ENCODE measurements at places on chromosomes 1 and 21.
A peak's percentile ranks its signal among the peaks of the same experiment; 100 is the strongest.

DNA sequence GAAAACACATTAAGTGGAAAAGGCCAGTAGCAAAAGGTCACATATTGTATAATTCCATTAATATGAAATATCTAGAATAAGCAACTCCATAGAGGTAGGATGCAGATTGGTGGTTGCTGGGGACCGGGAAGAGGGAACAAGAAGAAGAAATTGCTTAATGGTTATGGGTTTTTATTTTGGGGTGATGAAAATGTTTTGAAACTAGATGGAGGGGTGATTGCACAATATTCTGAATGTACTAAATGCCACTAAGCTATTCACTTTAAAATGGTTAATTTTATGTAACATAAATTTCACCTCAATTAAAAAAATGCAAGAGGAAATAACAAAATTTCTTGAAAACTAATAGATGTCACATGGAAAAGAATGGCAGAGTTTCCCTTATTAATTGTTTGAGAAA lies 6.7 kb downstream of the KIAA0040 start:
- no peak for DNase-seq

DNA sequence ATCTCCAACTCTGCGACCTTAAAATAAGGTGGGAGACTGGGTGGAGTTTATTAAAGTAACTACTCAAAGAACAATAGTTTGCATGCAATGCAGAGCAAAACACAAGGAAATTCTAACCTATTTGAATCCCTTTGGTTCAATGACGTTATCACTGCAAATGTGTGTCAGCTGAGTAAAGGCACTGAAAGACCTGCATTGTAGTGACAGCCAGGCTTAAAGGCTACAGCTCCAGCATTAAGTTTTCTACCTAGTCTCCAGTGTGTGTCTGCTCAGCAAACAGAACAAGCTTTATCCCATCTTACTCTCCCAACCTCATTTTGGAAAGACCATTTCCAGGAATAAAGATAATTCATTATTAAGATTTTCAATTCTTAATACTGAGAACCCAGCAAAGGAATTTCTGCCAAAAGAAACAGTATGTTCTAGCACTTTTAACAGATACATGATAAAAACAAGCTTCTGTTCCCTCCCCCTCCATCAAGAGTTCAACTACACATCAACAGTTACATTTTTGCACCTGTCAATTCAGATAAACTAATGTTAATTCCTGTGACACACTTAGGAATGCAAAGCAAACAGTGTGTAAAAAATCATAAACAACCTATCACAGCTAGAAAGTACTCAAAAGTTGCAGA lies 14.2 kb downstream of the PTP4A2 start:
- no peak for DNase-seq

GRCh38 chr1:92480813-92481598 lies 5.7 kb downstream of the GFI1 start:
- no peak for DNase-seq

- peak; percentile 61 for DNase-seq
Measured at GRCh38 chr1:53860967-53861411, 22.9 kb upstream of the NDC1 start.

GRCh38 chr1:66556161-66556611 lies 22.2 kb downstream of the SGIP1 start:
- no peak for DNase-seq

DNA sequence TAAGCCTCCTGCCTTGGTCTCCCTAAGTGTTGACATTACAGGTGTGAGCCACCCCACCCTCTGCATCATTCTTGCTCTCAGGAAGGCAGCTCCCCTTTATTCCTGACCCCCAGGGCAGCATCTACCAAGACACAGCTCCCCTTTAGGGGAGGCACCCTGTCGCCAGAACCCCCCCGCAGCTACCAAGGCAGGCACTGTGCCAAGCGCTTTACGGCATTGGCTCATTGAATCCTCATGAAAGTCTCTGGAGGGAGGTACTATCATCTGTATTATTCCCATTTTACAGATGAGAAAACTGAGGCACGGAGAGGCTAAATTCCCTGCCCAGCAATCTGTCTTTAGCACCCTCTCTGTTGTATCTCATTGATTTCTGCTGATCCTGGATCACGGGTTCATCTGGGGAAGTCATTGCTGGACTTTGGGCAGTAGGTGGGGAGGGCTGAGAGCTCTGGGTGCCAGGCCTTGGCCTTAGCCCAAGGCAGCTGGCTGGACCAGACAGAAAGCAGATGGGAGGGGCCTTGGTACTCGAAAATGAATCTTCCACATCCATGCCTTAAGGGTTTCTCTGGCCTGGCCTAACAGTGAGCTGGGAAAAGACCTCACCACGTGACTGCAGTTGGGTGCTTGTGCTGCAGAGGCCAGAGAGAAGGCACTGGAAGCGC lies 5.9 kb downstream of the PLOD1 start:
- DNase-seq: no peak

GRCh38 chr21:15730484-15731242 lies 881 bp downstream of the USP25 start:
- no peak for DNase-seq

- no peak for DNase-seq
Measured at GRCh38 chr1:74199504-74199903, 1.5 kb downstream of the FPGT start.

DNA sequence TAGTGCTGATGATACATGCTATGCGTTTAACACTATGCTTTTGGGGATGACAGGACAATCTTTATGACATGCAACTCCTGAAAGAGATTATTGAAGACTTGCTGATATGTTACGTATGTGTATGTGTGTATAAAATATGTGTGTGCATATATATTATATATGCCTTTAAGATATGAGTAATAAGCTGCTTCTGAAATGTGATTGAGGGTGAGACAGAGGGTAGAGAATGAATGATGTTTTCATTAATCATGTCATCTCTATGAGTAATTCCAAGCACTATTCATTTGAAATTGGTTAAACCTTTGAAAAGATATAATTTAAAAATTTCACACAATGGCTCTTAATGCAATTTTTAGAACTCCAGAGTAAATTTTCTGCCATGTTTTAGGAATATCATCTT lies 5.8 kb downstream of the BCL9 start:
- DNase-seq: no peak

- no peak for DNase-seq
Measured at GRCh38 chr1:36599828-36600227, 117.1 kb upstream of the CSF3R start.

DNA sequence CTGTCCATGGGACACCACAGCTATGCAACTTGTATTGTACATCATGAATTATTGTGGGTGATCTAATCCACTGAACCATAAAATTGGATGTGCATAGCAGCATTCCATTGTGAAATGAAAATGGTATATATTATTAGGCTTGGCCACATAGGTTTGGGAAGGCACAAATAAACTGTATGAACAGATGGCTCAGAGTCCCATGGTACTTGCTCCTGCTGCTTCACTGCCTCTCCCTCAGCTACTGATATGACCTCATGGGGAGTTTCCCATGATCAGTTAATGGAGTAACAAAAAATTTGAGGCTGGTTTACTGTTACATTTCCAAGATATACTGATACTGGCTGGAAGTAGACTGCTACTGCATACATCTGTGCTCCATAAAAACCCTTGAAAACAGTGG lies 152.7 kb upstream of the NEGR1 start:
- DNase-seq: no peak

GRCh38 chr1:53732912-53733317 lies 6.0 kb downstream of the GLIS1 start:
- no peak for DNase-seq

DNA sequence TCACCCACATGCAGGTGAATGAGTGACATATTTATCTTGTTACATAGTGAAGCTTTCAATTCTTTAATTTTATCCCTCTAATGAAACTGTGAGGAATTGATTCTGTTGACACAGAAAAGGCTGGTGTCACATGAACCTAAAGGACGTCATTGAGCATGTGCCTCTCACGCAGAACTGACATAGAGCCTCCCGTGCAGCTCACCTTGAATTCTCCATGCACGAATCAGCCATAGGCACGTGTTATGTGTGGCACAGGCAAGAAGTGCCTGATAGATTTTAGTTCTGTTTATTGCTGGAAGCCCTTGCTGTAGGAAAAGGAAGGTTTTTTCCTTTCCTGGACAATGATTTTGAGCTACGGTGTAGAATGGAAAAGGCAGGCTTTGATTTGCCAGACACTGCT lies 11.3 kb downstream of the ADARB1 start:
- DNase-seq: no peak

- no peak for DNase-seq
Measured at GRCh38 chr1:180040034-180040433, 85.4 kb downstream of the CEP350 start.

DNA sequence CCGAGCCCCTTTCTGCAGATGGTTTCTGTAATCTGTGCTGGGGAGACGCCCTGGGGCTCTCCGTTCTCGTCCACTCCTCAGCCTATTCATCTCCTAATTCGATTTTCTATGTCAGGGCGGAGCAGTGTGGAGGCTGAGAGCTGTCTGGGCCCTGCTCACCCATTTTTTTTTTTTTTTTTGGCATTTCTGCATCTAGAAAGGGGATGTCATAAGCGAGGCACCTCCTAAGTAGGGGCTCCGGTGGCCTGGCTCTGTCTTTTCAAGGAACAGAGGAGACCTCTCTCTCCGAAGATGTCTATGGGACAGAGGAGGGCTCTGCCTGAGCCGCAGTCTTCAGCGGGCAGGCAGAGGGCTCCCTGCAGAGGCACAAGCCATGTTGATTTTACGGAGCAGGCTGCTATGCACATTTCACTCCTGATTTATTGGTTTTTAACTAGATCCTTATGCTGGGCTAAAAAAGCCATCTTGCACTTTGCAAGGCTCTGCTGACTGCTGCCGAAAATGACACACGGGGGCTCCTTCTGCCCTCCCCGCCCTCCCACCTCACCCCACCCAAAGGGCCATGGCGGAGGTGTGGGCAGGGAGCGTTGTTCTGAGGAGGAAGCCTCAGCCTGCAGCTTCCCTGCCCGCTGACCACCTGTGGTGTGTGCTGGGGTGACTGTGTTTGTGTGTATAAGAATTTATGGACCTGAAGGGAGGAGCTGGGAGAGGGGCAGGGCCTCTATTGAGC lies 71.0 kb downstream of the FOXD2 start:
- DNase-seq: no peak

- DNase-seq: no peak
Measured at GRCh38 chr1:156667968-156668709, 9.1 kb downstream of the NES start.

DNA sequence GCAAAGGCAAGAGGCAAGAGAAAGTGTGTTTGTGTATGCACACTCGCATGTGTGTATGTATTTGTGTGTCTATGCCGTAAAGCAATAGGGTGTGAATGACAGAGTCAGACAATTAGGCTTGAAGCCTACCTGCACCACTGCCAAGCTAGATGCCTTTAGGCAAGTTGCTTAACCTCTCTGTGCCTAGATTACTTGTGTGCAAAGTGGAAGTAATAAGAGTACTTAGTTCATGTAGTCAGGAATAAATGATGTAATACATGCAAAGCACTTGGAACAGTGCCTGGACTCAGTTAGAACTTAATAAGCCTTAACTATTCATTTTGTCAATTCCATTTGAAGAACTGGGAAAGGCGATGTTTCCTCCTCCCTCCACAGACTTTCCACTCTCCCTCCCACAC lies 31.7 kb downstream of the LAMB3 start:
- DNase-seq: no peak

GRCh38 chr1:166089804-166090203 lies 77.0 kb downstream of the FAM78B start:
- DNase-seq: no peak

GRCh38 chr1:147201276-147201675 lies 23.9 kb downstream of the FMO5 start:
- DNase-seq: no peak

DNA sequence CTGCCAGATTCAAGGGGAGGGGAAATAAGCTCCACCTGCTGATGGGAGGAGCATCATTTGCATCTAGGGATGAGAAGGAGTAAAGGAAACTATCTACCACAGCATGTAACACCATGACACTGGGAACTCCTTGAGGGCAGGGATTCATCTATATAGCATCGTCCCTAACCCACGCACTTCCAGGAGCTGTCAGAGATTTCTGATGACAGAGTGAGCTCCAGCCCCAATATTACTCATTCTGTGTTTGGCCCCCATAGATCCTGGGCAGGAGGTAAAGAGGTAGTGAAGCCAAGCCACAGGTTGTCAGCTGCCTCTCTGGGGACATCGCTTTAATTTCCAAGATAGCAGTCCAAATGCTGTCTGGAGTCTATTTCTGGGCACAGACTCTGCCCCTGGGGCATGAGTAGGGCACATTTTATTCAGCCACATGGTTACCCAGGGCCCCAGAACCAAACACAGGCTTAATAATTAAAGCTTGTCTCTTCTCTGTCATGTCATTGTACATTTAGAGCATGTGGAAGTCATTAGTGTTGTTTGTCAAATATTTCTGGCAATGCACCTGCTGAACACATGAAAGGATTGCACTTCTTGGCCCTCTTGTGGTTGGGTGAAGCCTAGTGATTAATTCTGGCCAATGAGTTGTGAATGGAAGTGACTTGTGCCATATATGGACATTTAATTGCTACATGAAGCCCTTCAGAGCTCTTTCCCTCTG lies 105.9 kb upstream of the POU3F1 start:
- no peak for DNase-seq

DNA sequence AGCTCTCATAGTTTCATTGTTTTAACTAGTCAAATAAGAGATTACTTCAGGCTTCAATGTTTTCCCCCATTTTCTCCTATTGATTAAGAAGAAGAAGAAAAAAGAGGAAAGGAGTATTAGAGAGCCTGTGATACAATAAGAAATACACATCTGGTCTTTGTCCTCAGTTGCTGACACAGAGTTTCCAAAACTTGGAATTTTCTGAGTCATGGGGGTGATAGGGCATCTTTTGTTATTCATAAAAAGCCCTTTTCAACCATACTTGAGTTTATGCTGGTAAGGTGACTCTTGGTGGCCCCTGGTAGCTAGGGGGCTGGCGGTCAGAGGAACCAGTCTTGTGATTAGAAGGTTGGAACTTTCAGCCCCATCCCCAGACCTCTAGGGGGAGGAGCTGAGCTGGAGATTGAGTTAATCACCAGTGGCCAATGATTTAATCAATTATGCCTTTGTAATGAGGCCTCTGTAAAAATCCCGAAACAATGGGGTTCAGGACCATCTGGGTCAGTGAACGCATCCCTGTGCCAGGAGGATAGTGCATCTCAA lies 28.9 kb upstream of the KLF18 start:
- no peak for DNase-seq

DNA sequence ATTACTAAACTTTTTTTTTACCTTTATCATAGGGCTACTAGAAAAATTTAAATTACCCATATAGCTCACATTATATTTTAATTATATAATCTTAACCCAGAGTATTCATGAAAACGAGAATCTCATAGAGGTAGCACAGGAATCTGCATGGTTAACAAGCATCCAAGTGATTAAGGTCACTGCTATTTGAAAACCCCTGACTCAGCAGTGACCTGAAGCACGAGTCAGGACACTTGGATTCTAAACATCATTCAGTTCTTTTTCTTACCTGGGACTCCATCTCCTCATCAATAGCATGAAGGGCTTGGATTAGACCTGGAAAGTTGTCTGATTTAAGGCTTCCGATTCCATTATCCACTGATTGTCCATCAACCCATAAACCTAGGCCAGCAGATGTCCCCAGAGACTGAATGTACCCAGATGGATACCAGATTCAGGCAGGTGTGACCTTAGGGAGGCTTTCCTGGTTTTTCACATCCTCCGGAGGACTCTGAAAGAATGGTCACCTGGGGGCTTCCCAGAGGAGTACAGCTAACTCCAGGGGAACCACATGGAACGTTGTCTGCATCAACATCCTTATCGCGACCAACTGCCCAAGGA lies 174.3 kb downstream of the SETD4 start:
- DNase-seq: no peak

All from CD4-positive, alpha-beta T cell treated with Interleukin-12 subunit alpha and Interleukin-12 subunit beta, for 1 hour (primary cell).